CD4-positive, alpha-beta T cell treated with Interleukin-2 at 100 ng/mL for 4 hours (primary cell): ENCODE measurements at places on chromosomes 5 and 9.

- DNase-seq, result no peak
These were observed 117.5 kb upstream of the BOD1 start for GRCh38 chr5:173733831-173734501.

- no peak for DNase-seq
These were observed 2.8 kb downstream of the GFPT2 start for GRCh38 chr5:180350296-180350695.

GRCh38 chr5:80884929-80885328 is 75.2 kb upstream of the RASGRF2 start:
- no peak for DNase-seq

DNA sequence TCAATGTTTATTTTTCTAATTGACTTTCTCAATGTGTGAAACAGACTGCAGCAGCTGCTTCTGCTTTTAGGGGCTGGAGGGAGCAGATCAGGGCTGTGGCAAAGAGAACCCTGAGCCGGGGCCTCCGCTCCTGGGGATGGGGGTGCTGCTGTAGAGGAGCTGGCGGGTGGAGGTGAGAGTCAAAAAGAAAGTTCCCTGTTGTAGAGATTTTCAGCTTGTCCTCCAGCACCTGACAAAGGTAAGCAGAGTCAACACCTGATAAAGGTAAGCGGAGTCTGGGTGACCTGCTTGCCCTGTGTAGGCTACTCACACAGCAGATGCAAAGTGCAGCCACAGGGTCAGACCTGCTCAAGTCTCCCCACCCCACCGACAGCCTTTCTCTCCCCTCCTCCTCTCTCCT is 252.4 kb upstream of the IRX1 start:
- DNase-seq, result no peak

- no peak for DNase-seq
These were observed 58.0 kb upstream of the RPL26L1 start for GRCh38 chr5:172901012-172901780.

- DNase-seq, result no peak
These were observed 590.9 kb downstream of the PRELID2 start for GRCh38 chr5:145244251-145244650.

DNA sequence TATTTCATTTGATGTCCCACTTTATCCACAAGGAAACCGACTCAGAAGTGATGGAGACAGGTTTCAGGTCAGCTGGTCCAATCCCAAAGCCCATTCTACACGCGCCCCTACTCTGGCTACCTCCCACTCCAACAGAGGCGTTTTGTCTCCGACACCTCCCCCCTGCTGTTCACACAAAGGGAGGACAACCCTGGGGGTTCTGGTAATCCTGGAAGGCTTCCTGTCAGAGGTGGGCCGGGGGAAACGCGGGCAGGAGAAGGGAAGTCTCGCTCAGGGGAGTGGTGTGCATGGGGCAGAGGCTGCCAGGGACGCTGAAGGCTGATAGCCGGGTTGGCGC is 39.7 kb upstream of the GABRP start:
- DNase-seq, result no peak

DNA sequence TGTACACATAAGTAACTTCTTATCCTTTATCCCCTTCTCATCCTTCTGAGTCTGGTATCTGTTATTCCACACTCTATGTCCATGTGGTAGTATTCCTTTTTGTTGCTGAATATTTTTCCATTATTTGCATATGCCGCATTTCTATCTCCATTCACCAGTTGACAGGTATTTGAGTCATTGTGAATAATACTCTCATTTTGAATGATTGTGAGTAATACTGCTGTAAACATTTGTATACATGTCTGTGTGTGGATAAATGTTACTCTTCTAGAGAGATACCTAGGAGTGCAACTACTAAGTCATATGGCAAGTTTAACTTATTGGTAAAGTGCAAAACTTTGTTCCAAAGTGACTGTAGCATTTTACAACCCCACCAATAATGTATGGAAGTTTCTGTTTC is 15.6 kb downstream of the RIC1 start:
- no peak for DNase-seq

DNA sequence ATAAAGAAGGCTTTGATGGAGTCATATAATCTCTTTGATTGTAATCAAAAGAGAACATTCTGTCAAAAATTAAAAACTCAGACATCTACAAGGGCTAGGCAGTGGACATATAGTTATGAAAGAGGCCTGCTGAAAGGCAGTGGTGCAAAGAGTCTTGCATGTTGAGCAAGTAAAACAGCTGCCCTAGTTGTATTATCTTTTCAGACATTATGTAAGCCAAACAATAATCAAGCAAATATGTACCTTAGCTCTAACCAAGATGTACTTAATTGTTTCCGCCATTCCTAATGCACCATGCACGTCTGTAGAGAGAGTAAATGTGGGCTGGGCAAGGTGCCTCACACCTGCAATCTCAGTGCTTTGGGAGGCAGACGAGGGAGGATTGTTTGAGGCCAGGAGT is 14.3 kb downstream of the GAPT start:
- DNase-seq, result no peak

DNA sequence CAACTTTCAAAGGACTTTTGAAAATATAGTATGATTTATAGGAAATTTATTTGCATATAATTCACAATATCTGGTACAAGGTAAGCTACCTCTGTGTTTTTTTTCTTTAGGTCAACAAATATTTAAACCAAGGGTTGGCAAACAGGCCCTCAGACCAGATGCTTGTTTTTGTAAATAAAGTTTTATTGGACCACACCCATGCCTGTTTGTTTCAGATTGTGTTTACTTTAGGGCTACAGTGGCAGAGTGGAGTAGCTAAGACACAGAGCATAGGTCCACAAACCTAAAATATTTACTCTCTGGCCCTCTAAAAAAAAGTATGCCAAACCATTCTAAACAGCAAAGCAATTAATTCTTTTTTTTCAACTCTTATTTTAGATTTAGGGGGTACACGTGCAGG is 119.7 kb upstream of the CCDC152 start:
- no peak for DNase-seq

DNA sequence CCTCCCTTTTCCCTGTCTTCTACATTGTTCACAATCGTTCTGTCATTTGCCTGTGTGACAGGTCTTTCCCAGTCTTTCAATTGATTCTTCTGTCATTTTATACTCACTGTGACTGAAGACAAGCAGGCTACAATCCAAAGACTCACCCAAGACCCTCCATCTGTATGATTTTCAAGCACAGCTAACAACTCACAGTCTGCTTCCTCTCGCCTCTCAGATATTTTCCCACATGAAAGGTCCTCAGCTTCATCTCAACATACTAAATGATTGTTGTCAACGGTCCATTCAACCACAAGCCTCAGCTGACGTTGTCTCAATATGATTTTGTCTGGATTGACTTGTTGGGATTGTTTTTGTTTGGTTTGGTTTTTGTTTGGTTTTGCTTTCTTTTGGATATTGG is 346.5 kb downstream of the NFIB start:
- DNase-seq, result no peak

- no peak for DNase-seq
These were observed 82.5 kb downstream of the PSD2 start for GRCh38 chr5:139878093-139878492.

- DNase-seq, result no peak
These were observed 90.5 kb downstream of the ACTL7B start for GRCh38 chr9:108765265-108765664.
